ENCODE measurements at places on chromosomes 11 and 22. TPM values are rescaled to one million over a fixed set of nuclear protein-coding genes. Genes with fewer than 3 reads are reported as not detected.

- H3K27me3 ChIP-seq = no peaks in the 10 kb centered on the region
- no peak overlapping the region for H3K27ac ChIP-seq
- DNase-seq = no peak
- no peaks in the 10 kb centered on the region for H3K4me1 ChIP-seq
Measured at GRCh38 chr11:11349870-11350337, 3.1 kb downstream of the CSNK2A3 start.

GRCh38 chr11:33064033-33064825 is 24.9 kb downstream of the TCP11L1 start:
- H3K4me1 ChIP-seq = no peaks in the 10 kb centered on the region
- no peak for DNase-seq
- H3K4me3 ChIP-seq = no peak overlapping the region
- no peak overlapping the region for H3K27ac ChIP-seq
- no peaks in the 10 kb centered on the region for H3K27me3 ChIP-seq
- no peaks in the 10 kb centered on the region for H3K36me3 ChIP-seq

- no peaks in the 10 kb centered on the region for H3K36me3 ChIP-seq
- no peak overlapping the region for H3K4me3 ChIP-seq
- H3K4me1 ChIP-seq = no peaks in the 10 kb centered on the region
- no peak overlapping the region for H3K27ac ChIP-seq
- H3K27me3 ChIP-seq = no peaks in the 10 kb centered on the region
Measured at GRCh38 chr11:15580056-15580774, 465.5 kb downstream of the INSC start.

- DNase-seq = no peak
- H3K4me3 ChIP-seq = peak overlapping the region; percentile 89
- H3K27me3 ChIP-seq = peaks cover 10% of the 10 kb centered on the region
- no peaks in the 10 kb centered on the region for H3K36me3 ChIP-seq
- no peak overlapping the region for H3K27ac ChIP-seq
- H3K4me1 ChIP-seq = peaks cover 37% of the 10 kb centered on the region
Measured at GRCh38 chr22:29205252-29205593, 473 bp upstream of the EMID1 start.

GRCh38 chr22:17381192-17381913 is 12.1 kb downstream of the CECR2 start:
- peaks cover 47% of the 10 kb centered on the region for H3K4me1 ChIP-seq
- no peaks in the 10 kb centered on the region for H3K27me3 ChIP-seq
- DNase-seq = peak; percentile 26
- H3K4me3 ChIP-seq = peak overlapping the region; percentile 8
- peak overlapping the region; percentile 76 for H3K27ac ChIP-seq

- H3K36me3 ChIP-seq = no peaks in the 10 kb centered on the region
- no peak overlapping the region for H3K27ac ChIP-seq
Measured at GRCh38 chr11:15726893-15727519, 612.3 kb downstream of the INSC start.

GRCh38 chr11:13667245-13667644 is 1.2 kb upstream of the FAR1 start:
- H3K27me3 ChIP-seq = no peaks in the 10 kb centered on the region
- H3K4me3 ChIP-seq = peak overlapping the region; percentile 97
- no peak overlapping the region for H3K27ac ChIP-seq
- peaks cover 17% of the 10 kb centered on the region for H3K4me1 ChIP-seq
- DNase-seq = peak; percentile 12

DNA sequence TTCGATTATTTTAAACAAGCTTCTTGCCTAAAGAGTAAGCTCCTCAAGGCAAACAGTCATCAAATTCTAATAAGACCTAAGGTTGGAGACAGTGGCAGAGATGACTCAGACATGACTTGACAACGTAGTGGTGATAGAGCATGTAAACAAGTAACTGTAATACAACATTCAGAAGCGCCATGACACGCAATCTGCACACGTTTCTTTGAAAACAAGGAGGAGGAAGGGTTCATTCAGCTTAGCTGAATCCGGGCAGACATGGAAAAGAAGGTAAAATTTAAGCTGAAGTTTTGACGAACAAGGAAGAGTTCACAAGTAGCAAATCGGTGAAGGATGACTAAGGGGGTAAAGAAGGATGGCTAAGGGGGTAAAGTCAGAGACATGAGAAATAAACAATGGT is 152.4 kb upstream of the ZC3H12C start:
- H3K36me3 ChIP-seq = no peaks in the 10 kb centered on the region
- no peak overlapping the region for H3K4me3 ChIP-seq
- H3K27me3 ChIP-seq = no peaks in the 10 kb centered on the region
- no peak for DNase-seq

DNA sequence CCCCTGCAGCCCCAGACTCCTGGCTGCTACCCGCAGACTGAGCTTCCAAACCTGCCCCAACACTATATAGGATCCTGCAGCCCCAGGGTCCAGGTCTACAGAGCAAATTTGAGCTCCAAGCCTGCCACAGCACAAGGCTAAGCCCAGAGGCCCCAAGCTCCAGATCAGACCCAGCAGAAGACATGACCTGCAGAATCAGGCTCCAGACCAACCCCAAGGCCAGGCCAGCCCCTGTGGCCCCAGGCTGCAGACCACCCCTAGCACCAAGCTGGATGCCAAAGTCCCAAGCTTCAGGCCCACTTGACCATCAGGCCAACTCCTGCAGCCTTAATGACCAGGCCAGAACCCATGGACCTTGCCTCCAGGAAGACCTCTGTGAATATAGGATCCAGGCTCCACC is 145.3 kb downstream of the DLG2 start:
- no peaks in the 10 kb centered on the region for H3K36me3 ChIP-seq
- H3K27me3 ChIP-seq = no peaks in the 10 kb centered on the region
- no peak for DNase-seq

- H3K27ac ChIP-seq = no peak overlapping the region
- no peak for DNase-seq
- H3K27me3 ChIP-seq = no peaks in the 10 kb centered on the region
- H3K4me1 ChIP-seq = no peaks in the 10 kb centered on the region
- no peak overlapping the region for H3K4me3 ChIP-seq
Measured at GRCh38 chr11:10418259-10418949, 36.7 kb upstream of the AMPD3 start.

DNA sequence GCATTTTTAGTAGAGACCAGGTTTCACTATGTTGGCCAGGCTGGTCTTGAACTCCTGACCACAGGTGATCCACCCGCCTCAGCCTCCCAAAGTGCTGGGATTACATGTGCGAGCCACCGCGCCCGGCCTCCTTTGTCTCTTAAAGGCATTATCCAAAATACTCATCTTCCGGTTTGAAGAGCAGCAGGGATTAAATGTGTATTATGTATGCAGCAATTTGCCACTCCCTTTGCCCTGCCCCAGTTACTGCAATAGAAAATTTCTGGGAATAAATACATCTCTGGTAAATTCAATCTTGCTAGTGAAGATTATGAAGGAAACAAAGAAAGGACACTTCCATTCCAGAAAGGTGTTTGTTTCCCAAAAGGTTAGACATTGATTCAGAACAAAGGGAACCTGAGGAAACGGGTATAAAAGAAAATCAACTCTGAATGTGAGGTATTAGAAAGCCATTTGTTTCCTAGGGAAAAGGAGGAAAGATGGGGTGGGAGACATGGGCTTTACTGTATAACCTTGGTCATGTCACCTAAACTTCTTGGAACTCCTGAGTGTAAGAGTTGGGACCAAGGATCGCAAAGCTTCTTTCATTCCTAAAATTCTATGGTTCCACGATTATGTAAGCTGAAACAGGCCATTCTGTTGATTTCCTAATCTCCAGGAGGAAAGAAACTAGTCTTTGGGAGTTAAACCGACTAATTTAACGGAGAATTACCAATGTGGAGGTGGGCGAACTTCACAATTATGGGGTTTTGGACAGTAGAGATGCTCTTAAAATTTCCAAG is 959 bp upstream of the HIPK3 start:
- no peaks in the 10 kb centered on the region for H3K36me3 ChIP-seq
- no peak overlapping the region for H3K27ac ChIP-seq
- peak; percentile 9 for DNase-seq
- peaks cover 13% of the 10 kb centered on the region for H3K27me3 ChIP-seq
- peak overlapping the region; percentile 97 for H3K4me3 ChIP-seq
- H3K4me1 ChIP-seq = peaks cover 16% of the 10 kb centered on the region

DNA sequence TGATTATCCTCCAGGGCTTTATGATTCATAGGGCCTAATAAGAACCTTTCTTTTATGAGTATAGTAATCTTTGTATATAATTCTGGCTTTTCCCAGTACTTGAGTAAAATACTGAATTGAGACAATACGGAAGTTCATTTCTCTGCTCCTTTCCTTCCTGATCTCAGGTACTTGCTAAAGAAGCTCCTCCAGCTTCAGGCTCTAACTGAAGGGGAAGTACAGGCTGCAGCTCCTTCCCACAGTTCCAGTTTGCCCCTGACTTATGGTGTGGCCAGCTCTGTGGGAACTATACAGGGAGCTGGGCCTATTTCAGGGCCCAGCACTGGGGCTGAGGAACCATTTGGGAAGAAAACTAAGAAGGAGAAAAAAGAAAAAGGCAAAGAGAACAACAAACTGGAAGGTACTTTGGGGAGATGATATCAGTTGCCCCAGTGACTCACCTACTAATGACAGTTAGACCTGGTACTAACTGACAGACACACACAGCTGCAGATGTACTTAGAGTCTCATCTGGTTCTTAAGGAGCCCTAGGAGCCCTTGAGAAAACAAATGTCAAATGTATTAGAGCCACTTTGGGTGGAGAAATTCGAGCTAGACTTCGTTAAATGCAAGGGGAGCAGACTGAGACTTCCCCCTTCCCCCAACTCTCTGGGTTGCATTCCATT is 3.0 kb downstream of the TBRG1 start:
- no peak overlapping the region for H3K4me3 ChIP-seq
- no peak for DNase-seq
- H3K27me3 ChIP-seq = peaks cover 8% of the 10 kb centered on the region
- no peak overlapping the region for H3K27ac ChIP-seq

DNA sequence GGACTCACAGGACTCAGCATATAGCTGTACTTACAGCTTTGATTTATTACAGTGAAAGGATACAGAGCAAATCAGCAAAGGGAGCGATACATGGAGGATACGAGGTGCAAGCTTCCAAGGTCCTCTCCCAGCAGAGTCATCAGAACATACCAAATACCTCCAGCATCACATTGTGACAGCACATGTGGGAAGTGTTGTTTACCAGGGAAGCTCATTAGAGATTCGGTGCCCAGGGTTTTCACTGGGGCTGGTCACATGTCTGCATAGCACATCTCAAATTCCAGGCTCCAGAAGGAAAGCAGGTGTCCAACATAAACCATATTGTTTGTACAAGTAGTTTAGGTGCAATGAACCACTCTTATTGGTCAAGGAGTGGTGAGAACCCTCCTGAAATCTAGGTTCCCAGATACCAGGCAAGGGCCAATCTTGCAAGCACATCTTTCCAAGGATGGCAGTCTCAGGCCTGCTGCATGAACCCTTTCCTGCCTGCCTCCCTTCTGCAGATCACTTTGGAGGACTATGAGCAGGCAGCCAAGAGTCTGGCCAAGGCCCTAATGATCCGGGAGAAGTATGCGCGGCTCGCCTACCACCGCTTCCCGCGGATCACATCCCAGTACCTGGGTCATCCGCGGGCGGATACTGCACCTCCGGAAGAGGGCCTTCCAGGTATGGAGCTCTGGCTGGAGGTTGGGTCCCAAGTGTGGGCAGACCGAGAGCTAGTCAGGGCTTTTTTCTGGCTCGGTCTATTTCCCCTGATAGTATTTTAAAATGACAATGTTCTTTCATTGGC is 26.7 kb downstream of the AMPD3 start:
- H3K4me1 ChIP-seq = no peaks in the 10 kb centered on the region
- H3K27me3 ChIP-seq = no peaks in the 10 kb centered on the region
- no peak overlapping the region for H3K4me3 ChIP-seq
- no peak overlapping the region for H3K27ac ChIP-seq
- no peaks in the 10 kb centered on the region for H3K36me3 ChIP-seq

DNA sequence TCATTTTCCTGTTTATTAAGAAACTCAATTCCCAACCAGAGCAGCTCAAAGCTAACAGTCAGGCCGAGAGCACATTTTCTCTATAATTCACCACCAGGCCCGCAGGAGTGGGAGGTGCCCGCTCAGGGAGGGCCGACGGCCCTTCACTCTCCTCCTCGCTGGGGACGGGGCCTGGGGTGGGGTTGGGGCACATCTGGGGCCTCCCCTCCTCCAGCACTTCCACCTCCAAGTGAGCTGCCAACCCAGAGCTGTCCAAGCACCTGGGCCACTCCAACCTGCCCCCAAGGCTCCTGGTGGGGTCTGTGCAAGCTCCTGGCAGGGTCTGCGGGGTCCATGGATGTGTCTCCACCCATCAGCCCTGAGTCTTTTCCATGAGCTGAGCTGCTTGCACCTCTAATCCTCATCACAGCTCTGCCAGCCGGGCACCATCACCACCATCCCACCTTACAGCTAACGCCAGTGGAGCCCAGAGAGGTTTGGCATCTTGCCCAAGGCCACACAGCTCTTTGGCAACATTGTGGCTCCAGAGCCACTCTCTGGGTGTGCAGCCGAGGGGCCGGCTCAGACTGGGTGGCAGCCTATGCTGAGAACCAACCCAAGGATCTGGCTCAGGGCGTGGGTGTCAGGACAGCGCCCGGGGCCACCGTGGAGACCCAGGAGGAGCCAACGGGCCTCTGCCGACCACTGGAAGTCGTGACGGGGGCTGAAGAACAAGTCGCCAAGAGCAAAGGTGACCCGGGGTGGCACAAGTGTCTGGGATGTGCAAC is 193.5 kb downstream of the BRD1 start:
- H3K27me3 ChIP-seq = no peaks in the 10 kb centered on the region
- no peak overlapping the region for H3K27ac ChIP-seq
- no peaks in the 10 kb centered on the region for H3K36me3 ChIP-seq
- no peak overlapping the region for H3K4me3 ChIP-seq
- peaks cover 33% of the 10 kb centered on the region for H3K4me1 ChIP-seq
- no peak for DNase-seq

DNA sequence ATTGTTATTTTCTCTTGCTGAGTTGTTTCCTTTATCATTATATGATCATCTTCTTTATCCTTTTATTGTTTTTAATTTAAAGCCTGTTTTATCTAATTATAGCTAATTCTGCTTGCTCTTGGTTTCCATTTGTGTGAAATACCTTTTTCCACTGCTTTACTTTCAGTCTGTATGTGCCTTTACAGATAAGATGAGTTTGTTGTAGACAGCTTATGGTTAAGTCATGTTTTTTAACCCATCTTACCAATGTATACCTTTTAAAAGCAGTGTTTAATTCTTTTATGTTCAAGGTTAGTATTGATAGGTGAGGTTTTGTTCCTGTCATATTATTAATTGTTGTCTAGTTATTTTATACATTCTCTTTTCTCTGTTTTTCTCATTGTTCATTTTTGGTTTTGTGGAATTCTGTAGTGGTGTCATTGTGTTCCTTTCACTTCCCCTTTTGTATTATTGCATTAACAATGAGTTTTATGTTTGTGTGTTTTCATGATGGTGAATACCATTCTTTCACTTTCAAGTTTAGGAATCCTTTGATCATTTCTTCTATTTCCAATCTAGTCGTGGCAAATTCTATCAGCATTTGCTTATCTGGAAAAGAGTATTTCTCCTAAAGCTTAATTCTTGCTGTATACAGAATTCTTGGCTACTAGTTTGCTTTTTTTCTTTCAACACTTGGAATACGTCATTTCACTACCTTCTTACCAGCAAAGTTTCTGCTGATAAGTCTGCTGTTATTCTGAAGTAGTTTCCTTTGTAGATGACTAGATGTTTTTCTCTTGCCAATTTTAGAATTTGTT is 21.8 kb downstream of the OR5AN1 start:
- H3K36me3 ChIP-seq = no peaks in the 10 kb centered on the region
- no peak for DNase-seq
- no peak overlapping the region for H3K4me3 ChIP-seq
- no peaks in the 10 kb centered on the region for H3K4me1 ChIP-seq

ZBED5 gene
- total RNA-seq = 70.9 TPM

ALG9 gene
- total RNA-seq = 36.9 TPM

OR52N4 gene
- total RNA-seq = 0.12 TPM

KCNK4 gene
- not detected for total RNA-seq

PANX3 gene
- total RNA-seq = not detected

P4HA3 gene
- total RNA-seq = not detected

GPHA2 gene
- total RNA-seq = not detected

Measured in neural progenitor cell (in vitro differentiated cells).